ENCODE measurements at places on chromosomes 4 and X. TPM values are rescaled to one million over a fixed set of nuclear protein-coding genes. Genes with fewer than 3 reads are reported as not detected.

DNA sequence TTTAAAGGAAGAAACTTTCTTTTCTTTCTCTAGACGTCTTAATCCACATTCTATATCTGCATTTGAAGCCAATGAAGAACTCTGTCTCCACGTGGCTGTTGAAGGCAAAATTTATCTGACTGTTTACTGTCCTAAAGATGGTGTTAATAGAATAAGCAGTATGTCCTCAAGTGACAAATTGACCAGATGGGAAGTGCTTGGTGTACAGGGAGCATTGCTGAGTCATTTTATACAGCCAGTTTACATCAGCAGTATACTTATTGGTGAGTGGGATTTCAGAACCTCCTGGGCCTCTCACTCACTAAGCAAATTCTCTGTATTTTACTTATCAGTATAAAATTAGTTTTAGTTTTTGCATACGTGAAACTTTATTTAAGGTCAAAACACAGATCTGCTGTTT, 33.7 kb downstream of the ADAD1 start:
- DNase-seq: no peak

GRCh38 chr4:168273838-168274237, 44.7 kb downstream of the DDX60 start:
- no peak for DNase-seq

DNA sequence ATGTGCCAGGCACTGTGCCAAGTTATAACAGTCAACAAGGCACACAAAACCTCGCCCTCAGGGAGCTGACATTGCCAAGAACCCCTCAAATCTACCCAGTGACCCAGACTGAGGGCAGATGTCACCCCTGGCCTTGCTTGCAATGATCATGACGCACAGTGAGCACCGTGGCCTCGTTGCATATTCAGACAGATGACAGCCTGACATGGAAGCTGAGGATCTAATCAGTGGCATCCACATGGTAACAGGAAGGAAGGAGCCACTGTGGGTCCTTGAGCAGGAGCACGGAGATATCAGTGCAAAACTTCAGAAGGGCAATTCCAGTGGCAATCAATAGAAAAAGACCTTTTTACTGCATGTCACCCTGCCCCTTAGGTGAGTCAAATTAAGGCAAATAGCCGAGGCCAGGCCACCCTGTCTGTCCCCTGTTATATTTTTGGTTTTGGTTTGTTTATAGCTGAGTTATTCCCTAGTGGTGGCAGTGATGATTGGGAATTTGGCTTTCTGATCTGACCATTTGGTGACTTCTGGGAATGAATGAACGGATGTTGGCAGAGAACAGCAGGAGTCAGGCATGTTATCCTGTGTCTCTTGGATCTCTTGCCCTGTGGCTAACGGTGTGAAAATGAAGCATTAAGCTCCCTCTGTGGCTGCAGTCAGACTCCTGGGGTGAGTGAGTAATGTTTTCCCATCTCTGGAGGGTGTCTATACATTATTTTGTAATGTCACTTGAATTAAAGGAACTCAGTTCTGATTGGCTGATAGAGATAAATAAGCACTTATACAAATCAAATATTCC, 20.4 kb downstream of the WDR13 start:
- no peak for DNase-seq

- DNase-seq: no peak
Observed at GRCh38 chrX:139640259-139640658, 67.7 kb downstream of the MCF2 start.

DNA sequence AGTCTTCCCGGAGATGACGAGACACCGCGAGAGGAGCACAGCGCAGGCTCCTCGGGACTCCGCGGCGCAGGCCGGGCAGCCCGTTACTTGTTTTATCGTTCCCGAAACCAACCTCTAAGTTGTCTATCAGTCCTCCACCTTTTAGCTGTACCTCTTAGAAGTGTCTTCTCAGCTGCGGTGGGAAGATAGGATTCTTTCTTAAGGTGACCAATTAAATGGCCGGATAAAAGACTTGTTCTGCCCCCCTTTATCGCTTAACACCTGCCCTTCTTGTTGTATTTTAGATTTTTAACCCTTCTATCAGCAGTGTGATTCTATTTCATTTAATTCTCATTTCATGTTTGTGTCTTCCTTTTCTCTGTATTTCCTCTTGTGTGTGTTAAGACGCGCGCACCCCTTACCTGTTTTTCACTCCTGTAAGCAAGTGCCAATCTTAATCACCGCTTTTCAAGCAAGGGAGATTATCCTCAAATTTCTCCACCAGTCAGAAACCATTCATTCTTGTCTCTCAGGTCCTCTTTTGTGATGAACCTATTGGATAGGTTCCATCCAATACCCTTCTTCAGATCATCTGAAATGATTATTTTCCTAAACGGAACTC, at the start of gene SLC9B2:
TSS of gene SLC9B2 (minus strand) at position 15 of the 601 bp plus-strand sequence. CDS start 9,211 bp downstream, outside the sequence.
- no peak for DNase-seq

- DNase-seq: no peak
Observed at GRCh38 chr4:163612762-163613161, 118.3 kb downstream of the TMA16 start.

GRCh38 chr4:132396636-132397035, 752.5 kb upstream of the PCDH10 start:
- no peak for DNase-seq

- DNase-seq: no peak
Observed at GRCh38 chrX:53362449-53362848, 60.0 kb downstream of the SMC1A start.

DNA sequence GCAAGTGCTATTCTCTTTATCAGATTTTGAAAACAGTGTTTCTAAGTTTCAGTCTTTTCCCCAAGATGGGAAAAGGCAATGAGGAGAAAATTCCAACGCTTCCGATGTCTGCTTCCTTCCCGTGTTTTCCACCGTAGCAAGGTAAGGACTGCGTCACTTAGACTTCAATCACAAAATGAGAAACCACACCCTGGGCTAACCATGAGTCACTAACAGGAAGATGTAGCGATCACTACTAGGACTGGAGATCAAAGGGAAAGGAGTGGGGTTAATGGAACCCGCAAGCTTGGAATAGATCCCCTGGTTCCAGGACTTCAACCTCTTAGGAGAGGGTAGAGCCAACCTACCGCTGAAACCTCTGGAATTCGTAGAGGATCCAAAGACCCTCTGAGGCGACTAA, 250.7 kb upstream of the ZFP42 start:
- DNase-seq: no peak

- DNase-seq: peak; percentile 53
Observed at GRCh38 chr4:3276986-3277385, 15.8 kb upstream of the RGS12 start.

- no peak for DNase-seq
Observed at GRCh38 chrX:96984538-96984937, 100.8 kb downstream of the RPA4 start.

- no peak for DNase-seq
Observed at GRCh38 chr4:145055533-145056257, 42.3 kb downstream of the ANAPC10 start.

DNA sequence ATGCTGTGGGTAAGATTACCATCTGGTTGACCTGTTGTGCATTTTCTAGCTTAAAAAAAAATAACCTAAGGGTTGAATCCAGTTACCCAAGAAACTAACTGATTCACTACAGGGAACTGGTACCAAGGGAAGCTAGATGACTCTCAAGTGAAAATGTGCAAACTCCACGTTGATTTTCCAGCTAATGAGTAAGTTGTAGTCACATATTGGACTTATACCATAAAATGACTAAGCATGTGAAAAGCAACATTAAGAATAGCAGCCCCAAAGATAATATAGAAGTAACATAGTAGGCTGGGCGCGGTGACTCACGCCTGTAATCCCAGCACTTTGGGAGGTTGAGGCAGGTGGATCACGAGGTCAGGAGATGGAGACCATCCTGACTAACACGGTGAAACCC, 270.9 kb downstream of the SPRY1 start:
- DNase-seq: no peak

DNA sequence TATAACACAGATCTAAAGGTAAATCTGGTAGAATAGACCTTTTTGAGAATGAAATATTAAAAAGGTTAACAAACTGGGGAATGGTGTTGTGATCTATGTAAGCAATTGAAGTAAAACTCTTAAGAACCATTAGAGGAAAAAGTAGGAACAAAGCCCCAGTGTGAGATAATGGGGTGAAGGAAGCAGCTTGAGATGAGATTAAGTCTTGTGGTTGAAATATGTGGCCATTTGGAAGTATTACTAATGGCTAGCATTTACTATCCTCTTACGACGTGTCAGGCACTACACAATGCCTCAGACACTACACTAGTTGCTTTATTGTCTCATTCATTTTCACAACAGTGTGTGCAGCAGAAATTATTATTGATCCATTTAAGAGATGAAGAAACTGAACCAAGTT, 25.9 kb upstream of the NDNF start:
- DNase-seq: no peak

DNA sequence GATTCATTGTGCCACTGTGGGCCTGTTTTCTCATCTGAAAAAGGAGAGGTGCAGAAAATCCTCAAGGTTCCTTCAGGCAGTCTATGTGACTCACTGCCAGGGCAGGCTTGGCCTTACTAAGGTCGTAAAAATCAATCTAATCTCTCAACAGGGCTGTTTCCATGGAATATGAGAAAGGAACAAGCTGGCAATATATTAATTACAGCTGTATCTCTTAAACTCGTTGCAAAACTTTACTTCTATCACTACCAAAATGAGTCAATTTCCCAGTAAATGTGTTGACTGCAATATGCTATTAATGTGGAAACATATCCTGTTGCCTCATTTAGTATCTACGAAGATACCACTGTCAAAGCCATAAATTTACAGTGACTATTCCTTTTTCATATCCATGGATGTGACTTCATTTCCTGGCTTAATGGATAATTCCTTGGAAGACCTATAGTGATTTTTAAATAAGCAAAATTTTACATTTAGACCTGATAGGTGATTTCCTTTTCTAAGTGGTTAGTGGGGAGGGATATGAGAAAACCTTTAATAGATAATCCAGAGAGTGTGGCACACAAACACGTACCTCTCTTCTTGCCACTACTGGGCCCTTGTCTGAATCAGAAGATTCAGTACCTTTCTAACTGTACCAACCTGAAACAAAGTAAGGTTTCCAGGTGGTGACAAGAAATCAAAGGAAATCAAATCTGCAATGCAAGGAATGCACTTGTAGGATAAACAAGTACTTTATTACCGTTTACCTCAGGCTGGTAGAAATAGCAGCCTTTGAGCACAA, 127.4 kb upstream of the FTHL17 start:
- no peak for DNase-seq

DNA sequence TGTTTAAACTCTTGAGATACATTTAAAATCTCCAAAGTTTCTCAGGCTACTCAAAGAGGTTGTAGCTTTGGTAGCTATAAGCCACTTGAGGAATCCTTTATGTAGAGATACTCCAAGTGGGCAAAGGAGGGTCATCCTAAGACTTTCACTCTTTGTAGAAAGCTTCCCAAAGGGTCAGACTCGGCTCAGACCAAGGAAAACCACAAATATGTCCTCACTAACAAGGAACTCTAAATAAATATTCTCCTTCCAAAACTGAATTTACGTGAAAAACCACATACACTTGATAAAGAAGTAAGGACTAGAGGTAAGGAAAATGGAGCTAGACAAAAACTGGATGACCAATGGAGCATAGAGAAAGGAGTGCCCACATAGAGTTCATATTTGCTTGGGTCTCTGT, 41.7 kb upstream of the DDX60 start:
- DNase-seq: no peak

DNA sequence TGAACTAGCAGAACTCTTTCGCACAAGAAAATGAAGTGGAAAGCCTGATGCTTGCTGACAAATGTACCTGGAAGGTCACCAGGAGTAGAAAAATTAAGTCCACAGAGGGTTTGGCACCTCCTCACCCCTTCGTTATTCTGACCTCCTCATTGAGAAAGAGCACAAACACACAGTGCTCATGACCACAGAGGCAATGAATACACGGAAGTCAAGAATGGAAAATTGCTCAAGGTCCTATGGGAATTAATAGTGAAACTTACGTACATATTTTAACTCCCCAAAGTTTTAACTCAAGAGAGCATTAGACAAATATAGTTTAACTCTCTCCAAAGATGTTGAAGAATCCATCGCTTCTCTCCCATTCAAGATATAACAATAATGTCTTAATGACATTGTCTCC, 83.6 kb upstream of the CAMK2D start:
- no peak for DNase-seq

DNA sequence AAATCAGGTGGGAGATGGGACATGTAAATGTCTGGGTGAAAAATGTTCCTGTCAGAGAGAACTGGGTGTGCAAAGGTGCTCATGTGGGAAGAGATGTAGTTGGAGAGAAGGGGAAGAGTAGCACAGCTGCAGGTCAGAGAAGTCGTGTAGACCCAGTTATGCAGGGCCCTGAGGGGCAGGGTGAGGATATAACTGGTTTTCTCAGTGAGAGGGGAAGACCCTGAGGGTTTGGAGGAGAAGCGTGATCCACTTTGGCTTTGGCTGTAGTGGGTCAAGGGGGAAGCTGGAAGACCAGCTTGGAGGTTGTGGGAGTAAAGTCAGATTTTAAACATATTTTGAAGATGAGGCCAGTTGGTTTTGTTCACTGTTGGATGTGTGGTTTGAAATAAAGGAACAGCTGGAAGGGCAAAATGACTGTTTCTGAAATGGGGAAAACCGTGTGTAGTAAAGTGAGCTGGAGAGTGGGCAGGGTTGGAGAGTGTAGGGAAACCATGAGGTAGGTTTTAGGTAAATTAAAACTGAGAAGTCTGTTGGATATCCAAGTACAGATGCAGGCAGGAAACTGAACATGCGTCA, 44.2 kb downstream of the NAP1L5 start:
- no peak for DNase-seq

- DNase-seq: no peak
Observed at GRCh38 chr4:75702919-75703411, 21.4 kb upstream of the USO1 start.

DNA sequence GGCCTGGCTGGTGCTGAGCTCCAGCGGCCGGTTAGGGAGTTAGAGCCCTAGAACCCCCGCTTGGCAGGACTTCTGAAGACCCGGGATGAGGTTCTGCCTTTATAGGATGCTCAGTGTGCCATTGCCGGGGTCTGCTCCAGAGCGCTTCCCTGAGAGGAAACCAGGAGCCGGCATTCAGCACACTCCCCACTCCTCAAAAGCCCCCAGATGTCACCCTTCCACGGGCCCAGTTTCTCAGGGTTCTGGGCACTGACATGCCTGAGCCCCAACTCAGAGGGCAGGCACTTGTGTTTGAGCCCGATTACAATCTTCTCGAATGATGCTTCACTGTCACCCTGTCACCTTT, 6.5 kb downstream of the NKX3-2 start:
- no peak for DNase-seq

The ASB12 gene
- 0.31 TPM for total RNA-seq

The EDNRA gene
- 9.7 TPM for total RNA-seq

The LEF1 gene
- total RNA-seq: 6.9 TPM

The HPGD gene
- total RNA-seq: 4.2 TPM

The ARSD gene
- total RNA-seq: 9.2 TPM

The MAGEA12 gene
- total RNA-seq: not detected

The RBMXL3 gene
- not detected for total RNA-seq

The CSAG2 gene
- total RNA-seq: not detected

The TRPC5OS gene
- total RNA-seq: under 0.01 TPM

The IDUA gene
- total RNA-seq: 6.9 TPM
